ENCODE measurements at places on chromosomes 5 and 9.

DNA sequence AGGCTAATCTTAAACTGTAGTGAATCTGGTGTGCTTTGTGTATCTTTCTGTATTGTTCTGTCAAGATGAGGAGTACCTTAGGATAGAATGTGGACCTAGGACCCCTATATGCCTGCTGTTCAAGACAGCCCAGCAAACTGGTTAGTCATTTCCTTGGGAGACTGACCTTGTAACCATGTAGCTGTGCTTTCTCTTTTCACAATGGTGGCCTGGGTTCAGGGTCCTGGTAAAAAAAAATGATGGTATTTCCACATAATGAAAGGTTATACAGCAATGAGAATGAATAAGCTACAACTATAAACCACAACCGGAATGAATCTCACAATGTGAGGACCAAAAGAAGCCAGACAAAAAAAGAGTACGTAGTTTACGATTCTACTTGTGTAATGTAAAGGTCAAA, 36.4 kb upstream of the F2RL1 start:
- DNase-seq, result no peak

GRCh38 chr9:115291841-115292240, 173.9 kb upstream of the TNC start:
- no peak for DNase-seq

- no peak for DNase-seq
Measured at GRCh38 chr9:129241725-129242124, 63.7 kb upstream of the IER5L start.

- DNase-seq, result peak; percentile 63
Measured at GRCh38 chr9:133477992-133478850, 678 bp downstream of the SLC2A6 start.

DNA sequence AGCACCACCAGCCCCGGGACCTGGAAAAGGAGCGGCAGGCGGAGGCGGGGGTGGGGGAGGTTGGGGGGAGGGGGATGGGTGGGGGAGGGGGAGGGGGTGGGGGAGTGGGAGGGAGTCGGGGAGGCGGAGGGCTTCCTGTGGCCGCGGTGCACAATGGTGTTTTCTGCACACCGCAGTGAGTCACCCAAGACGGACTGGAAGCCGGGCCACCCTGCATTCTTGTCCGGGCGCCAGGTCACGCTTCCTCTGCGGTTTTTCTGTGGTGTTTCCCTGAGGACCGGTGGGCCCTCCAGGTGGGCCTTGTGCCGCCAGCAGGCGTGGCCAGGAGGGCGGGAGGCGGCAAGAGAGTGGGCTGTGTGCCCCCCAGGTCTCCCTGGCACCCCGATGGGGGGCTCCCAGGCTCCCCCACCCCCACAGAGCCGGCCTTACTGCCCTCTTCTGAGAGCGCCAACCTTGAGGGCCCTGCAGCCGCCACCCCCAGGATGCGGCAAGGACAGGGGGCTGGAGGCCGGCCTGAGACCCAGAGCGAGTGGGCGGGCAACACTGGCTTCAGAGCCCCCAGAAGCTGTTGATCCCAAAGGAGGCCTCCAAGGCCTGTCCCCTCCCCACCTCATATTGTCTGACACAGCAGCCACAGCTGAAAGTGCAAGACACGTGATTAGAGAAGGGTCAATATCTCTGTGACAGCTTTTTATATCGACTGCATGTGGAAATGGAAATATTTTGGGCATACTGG, 11.1 kb downstream of the EXD3 start:
- DNase-seq, result peak; percentile 82

- no peak for DNase-seq
Measured at GRCh38 chr9:125997196-125997823, 250.1 kb downstream of the PBX3 start.

DNA sequence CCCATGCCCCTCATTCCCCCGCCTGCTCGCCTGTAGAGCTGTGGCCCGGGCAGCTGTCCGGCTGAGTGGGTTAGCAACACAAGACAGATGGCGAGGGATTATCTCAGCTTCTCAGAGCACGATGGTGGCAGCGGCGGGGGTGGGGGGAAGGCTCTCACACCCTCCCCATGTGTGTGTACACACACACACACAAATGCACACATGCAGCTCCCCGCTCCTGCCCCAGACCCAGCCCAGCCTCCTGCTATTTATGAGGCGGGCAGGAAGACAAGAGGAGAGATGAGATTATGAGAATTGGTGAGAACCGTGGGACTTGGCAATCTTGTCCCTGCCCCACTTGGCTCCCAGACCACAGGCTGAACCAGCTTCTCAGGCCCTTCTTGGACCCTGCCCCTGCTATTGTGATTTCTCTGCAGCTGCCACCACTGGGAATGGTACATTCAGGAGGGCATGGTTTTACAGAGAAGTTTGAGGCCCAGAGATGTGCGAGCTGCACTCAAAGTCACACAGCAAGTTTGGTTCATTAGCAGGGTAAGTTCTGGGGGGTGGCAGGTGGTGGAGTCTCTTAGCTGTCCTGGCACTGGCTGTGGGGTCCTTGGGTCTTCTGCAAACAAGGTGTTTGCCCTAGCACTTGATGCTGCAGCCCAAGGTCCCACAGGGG, 51.0 kb upstream of the PSD2 start:
- no peak for DNase-seq

- DNase-seq, result no peak
Measured at GRCh38 chr5:153543288-153543687, 52.8 kb downstream of the GRIA1 start.

- DNase-seq, result no peak
Measured at GRCh38 chr5:80216753-80217596, 38.9 kb downstream of the SERINC5 start.

- DNase-seq, result no peak
Measured at GRCh38 chr9:124478354-124478753, 28.1 kb downstream of the ADGRD2 start.

DNA sequence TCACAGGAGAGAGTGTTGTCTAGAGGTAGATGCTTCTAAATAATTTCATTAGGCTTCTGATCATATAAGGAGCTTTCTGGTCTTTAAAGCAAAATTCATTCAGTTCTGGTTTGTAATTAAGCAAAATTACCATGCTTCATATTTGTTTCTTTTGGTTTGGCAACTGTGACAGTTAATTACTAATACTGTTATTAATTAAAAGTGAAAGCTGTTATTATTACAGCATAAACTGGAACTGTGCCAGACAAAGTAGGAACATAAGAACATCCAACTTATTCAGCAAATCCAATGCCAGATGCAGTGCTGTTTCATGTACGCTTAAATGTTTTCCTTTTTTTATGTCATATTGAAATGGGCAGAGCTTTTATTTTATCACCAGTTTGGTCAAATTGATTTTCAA, 70.4 kb upstream of the DAB2 start:
- DNase-seq, result no peak

DNA sequence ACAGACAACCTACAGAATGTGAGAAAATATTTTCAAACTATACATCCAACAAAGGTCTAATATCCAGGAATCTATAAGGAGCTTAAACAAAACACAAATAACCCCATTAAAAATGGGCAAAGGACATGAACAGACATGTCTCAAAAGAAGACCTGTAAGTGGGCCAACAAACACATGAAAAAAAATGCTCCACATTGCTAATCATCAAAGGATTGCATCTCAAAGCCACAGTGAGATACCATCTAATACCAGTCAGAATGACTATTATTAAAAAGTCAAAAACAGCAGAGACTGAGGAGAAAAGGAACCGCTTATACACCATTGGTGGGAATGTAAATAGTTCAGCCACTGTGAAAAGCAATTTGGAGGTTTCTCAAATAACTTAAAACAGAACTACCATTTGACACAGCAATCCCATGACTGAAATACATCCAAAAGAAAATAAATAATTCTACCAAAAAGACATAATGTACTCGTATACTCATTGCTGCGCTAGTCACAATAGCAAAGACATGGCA, 39.1 kb upstream of the C5orf63 start:
- DNase-seq, result no peak

DNA sequence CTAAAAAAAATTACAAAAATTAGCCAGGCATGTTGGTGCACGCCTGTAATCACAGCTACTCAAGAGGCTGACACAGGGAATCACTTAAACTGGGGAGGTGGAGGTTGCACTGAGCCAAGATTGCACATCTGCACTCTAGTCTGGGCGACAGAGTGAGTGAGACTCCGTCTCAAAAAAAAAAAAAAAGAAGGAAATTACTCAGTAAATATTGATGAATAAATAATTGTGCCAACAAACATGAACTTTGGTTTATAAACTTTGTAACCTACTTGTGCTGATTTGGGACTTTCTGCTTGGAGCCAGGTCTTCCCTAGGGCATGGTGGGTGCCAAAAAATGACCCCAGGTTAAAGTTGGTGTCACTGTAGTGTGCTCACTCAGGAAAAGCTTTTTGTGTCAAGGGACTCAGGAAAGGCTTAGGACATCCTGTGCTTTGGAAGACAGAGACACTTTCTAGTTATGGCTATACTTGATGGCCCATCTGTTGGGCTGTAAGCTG, 19.0 kb downstream of the ABLIM3 start:
- DNase-seq, result no peak

DNA sequence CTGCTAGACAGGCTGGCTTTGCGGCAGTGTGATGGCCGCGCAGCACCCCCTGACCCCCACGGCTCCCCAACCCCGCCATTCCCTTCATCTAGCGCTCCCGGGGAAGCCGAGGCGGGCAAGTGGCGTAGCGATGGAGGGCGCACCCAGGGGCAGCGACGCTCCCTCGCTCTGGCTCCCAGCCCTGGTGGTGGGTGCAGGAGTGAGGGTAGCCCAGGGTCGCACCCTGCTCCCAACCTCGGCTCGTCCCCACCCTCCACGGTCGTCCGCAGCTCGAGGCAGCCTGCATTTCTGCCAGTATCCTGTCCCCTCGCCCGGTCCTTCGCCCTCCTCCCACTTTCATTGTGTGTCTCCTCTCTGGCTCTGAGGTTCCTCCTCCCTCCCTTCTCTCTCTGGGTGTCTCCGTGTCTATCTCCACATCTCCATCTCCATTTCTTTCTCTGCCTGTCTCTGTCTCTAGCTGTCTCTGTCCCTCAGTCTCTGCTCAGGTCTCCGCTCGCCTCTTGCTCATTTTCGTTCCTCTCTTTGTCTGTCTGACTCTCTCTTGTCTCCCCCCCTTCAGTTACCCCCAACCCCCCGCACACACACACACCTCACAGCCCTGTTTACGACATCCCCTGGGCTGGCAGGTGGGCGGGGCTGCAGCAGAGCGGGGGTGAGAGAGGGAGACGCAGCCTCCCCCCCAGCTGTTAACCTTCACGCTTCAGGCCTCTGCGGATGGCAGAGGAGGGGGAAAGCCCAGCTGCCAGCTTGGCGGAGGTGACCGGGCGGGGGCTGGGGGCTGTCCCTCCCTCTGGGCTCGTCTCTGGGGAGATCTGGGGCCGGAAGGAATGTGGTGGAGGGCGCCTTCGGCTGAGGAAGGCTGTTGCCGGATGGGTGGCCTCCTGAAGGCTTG, 48.7 kb upstream of the PSD2 start:
- peak; percentile 81 for DNase-seq

GRCh38 chr5:181167814-181168488, 20.6 kb downstream of the OR2V2 start:
- no peak for DNase-seq

GRCh38 chr5:148848393-148849031, 22.1 kb downstream of the ADRB2 start:
- no peak for DNase-seq

GRCh38 chr5:36392818-36393217, 91.1 kb upstream of the RANBP3L start:
- no peak for DNase-seq

DNA sequence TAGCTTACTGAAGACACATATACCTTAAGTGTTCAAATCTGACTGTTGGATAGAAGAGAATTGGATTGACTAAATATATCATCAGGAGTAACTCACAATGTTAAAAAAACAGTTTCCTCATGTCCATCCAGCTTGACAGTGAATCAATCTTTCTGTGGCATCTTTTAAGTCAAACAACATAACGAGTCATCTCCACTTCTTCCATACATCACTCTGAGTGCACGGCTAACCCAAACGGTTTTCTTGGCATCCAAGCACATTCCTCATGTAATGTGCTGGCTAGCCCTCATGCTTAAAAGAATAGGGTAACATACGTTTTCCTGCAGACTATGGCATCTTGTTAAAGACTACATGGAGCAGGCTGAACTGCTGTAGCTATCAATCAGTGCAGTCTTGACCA, 291.5 kb upstream of the TRPC7 start:
- DNase-seq, result no peak

All from GM10248 (cell line).